Natural killer cell treated with Interleukin-12 subunit alpha and Interleukin-12 subunit beta and Interleukin-15 and Interleukin-18, amount 100 ng/mL, for 72 hours (primary cell): ENCODE measurements at places on chromosomes 13 and 19.

- no peak for DNase-seq
Observed at GRCh38 chr13:111249637-111250360, 70.6 kb upstream of the TEX29 start.

- no peak for DNase-seq
Observed at GRCh38 chr13:78299832-78300623, 303.3 kb downstream of the POU4F1 start.

DNA sequence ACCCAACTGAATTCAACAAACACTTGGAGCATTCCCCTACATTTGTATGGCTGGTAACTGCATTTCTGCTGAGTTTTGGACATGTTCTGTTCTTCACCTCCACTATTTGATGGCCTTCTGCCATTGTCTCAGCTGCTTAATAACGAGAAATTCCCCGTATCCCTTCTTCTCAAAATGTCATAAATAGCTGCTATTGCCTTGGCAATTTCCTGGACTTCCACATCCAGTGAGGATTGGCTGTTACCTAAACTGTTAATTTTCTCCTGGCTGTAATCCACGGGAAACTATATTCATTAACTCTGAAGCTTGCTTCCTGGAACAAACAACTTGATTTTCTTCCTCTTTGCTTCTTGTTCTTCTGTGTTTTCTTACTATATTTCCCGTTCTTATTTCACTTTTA, 69.5 kb upstream of the TDRD3 start:
- DNase-seq, result no peak

- DNase-seq, result no peak
Observed at GRCh38 chr13:59960683-59961082, 203.0 kb downstream of the DIAPH3 start.

DNA sequence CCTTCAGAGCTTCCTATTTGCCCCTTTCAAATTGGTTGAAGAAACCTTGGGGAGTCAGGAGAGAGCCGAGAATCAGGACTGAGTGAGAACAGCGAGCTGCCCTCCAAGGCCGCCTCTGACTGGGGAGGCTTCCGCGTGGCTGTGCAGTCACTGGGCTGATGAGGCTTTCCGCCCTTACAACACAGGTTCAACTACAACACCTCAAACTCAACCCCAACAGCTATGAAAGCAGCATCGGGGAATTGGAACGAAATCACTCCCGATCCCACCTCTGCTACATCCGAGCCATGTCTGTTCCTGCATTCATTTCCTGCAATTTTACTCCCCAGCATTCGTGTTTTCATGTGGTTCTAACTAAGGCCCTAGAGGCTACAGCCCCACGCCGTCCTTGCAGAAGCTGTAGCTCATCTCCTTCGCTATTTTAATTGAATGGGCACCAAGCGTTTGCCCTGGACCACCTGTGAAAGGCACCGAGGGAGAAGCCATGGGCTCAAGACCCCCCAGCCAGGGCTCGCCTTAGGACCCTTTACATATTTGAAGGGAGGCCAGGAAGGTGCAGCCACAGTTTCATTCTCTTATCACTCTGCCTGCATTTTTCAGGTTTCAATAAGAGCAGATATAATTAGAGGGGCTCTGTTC, 12.3 kb upstream of the RASA3 start:
- DNase-seq, result no peak

DNA sequence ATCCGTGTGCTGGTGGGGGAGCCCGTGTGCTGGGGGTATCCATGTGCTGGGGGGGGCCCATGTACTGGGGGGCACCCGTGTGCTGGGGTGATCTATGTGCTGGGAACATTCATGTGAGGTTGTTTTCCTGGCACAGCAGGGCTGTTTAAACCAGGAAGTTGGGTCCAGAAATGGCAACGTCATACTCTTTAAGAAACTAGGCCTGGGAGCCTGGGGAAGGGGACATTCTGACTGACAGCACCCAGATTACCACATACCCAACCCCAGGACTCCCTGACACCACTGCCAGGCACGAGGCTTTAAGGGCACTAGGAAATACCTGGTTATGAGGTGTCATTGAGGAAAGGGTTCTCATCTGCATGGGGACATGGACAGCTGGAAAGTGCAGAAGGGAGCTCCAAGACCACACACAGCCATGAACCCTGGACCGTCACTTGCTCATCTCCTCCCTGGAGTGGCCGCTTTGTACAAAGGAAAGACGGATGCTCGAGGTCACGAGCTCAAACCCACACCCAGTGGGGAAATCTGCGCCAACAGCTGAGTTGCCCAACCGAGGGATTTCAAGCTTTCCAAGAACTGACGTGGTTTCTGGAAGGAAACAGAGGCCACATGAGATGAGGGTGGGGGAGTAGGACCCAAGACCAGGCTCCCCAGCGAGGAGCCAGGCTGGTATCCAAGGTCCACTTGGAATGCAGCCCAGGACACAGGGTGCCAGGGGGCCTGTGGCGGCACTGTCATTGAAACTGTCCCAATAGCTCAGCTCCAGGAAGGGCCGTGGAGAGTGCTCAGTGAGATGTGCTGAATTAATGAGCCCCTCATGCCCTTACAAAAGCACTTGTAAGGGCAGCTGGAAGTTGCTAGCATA, 40.9 kb downstream of the RAB20 start:
- no peak for DNase-seq

- no peak for DNase-seq
Observed at GRCh38 chr13:110330491-110331011, 23.5 kb downstream of the COL4A2 start.

DNA sequence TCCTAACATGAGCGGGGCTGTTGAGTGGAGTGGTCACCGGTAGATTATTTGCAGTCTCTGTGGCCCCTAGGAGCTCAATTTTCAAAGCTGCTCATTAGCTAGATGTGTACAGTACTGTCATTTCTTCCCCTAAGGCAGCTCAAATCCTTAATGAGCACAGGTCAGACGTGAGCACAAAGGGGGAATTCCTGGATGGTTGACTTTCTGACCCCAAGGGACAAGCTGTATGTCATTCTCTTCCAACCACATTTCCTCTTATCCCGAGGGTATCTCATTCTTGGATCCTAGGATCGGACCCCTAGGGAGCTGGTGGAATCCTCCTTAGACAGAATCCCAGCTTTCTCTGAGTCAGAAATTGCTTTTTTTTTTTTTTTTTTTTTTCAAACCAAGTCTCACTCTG, 5.7 kb upstream of the OR7G3 start:
- no peak for DNase-seq

- no peak for DNase-seq
Observed at GRCh38 chr13:77620138-77620537, 77.3 kb upstream of the SLAIN1 start.

- DNase-seq, result no peak
Observed at GRCh38 chr19:44762038-44762437, 13.5 kb downstream of the BCL3 start.

DNA sequence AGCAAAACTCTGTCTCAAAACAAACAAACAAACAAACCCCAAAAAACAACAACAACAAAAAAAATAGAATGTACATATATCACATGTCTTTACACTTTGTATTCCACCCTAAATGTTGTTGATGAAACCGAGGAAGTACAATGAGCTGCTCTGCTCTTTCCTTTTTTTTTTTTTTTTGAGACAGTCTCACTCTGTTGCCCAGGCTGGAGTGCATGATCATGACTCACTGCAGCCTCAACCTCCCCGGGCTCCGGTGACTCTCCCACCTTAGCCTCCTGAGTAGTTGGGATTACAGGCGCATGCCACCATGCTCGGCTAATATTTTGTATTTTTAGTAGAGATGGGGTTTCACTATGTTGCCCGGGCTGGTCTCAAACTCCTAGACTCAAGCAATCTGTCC, 30.6 kb upstream of the LRP3 start:
- DNase-seq, result no peak

- no peak for DNase-seq
Observed at GRCh38 chr19:632579-633067, 714 bp downstream of the POLRMT start.

GRCh38 chr19:8240274-8241229, 31.4 kb downstream of the CERS4 start:
- peak; percentile 84 for DNase-seq

GRCh38 chr19:19105365-19106055, 32.8 kb downstream of the TMEM161A start:
- no peak for DNase-seq

DNA sequence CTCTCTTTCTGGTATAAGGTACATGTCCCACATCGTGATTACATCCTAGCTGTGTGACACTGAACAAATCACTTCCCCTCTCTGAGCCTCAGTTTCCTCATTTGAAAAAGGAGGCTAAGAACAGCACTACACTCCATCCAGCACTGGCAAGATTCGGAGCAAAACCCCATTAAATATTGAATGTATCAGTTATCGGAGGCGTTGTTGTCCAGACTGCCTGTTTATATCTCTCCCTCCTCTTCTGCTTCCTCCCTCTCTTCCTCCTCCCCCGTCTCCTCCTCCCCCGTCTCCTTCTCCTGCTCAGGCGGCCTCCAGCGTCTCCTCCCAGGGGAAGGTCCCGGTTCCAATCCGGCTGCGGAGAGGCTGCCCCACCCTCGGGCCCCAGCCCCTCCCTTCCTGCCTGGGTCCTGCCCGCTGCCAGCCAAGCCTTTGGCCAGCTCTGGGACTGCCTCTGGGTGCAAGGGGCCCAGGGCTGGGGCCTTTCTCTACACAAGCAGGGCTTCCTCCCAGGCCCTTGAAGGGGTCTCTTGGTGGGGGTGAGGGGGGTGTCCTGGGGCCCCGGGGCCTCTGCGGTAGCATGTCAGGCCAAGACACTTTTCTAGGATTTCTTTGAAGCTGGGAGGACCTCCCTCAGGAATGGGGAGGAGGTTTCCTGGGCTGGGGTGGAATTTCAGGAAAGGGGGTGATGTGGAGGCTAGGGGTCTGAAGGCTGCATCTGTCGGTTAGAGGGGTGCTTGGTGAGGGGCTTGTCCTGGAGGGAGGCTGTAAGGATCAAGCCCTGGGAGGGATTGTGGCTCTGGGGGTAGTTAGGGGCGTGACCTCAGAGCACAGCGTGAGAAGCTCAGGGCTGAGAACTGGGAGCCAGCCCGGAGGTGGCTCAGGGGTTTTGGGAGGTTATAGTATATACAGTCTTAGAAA, 1.9 kb downstream of the RRAS start:
- DNase-seq, result no peak

- no peak for DNase-seq
Observed at GRCh38 chr19:10587022-10587838, at the start of gene AP1M2. Gene AP1M2, minus strand, starts transcription at chr19:10587312. Its CDS starts 81 bp downstream, at chr19:10587231.

- DNase-seq, result no peak
Observed at GRCh38 chr13:41627425-41627824, 170.1 kb downstream of the RGCC start.

- DNase-seq, result no peak
Observed at GRCh38 chr19:33393286-33394005, 19.9 kb downstream of the CEBPG start.

- no peak for DNase-seq
Observed at GRCh38 chr13:44692173-44692713, 116.1 kb upstream of the TSC22D1 start.

- no peak for DNase-seq
Observed at GRCh38 chr13:51502153-51502651, 49.4 kb upstream of the INTS6 start.

- DNase-seq, result no peak
Observed at GRCh38 chr13:28710161-28710560, 8.6 kb downstream of the SLC46A3 start.

DNA sequence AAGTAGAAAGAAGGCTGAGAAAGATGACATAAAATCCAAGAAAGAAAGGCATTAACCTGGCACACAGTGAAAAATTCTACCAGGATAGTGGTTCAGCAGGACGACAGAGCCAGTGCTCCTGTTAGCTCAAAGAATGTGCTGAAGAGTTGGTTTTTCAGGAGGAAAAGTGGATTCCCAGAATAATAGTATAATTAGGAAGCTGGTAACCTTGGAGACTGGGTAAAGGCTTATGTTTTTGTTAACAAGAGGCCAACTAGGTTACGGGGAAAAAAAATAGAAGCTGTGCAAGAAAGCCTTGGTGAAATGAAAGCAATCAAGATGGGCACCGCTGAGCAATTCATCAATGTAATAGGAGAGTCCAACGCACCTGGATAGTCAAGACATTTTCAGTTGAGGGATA, 54.7 kb downstream of the SLC15A1 start:
- no peak for DNase-seq

GRCh38 chr13:80477661-80478443, 136.9 kb upstream of the SPRY2 start:
- DNase-seq, result no peak

DNA sequence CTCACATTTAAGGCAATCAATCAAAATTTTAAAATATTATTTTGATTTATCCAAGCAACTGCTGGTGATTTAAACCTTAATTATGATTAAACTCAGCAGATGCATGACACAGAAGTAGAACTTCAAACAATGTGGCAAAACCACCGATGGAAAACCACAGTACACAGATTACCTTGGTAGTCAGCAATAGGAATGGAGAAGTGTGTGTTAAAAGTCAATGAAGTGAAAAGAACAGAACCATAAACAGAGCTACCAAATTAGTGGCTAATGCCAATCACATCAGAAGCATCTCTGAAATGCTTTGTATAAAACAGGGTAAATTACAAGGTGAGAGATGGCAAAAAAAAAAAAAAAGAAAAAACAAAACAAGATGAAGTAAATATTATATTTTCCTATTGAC, 31.2 kb downstream of the KATNAL1 start:
- no peak for DNase-seq

- no peak for DNase-seq
Observed at GRCh38 chr13:45194081-45194939, 6.5 kb downstream of the KCTD4 start.

DNA sequence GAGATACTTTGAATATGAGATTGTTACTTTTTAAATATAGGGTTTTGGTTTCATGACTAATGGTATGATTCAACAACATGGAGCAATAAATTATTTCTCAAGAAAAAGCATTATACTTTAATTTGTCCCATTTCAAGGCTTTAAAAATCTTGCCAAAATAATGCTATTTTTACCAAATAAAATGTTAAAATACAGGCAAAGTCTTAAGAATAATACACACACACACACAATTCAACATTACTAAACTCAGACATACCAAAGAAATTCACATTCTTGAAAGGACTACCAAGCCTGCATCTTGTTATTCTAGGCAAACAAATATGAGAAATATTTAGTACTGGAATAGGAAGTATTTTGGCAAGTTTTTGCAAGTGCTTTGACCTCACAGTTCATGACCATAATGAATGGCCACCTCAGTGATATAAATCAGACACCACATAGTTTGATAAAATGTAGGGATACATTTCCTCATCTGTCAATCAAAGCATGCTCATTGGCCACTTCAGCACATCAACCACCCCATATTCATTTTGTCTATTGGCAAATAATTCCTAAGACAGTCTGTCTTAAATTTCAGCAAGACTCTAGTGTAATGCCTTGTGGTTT, 107.2 kb downstream of the NALCN start:
- no peak for DNase-seq

- DNase-seq, result no peak
Observed at GRCh38 chr13:59700281-59700680, 463.4 kb downstream of the DIAPH3 start.

DNA sequence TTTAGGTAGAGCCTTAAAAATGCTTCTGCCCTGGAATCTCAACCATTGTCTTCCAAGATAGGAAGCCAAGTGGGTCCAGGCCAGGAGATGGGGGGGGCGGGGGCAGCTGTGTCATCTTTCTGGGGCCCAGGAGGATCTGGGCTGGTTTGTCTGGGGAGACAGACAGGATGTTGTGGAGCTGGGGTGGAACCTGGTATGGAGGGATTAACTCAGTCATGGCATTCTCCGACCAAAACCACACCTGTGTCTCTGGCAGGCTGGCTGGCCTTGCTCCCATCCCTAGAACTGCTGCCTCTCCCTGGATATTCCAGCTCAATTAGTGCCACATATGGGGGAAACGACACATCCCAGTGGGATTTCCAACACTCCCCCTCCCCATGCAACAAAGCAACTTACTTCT, 2.7 kb upstream of the MAP2K7 start:
- no peak for DNase-seq
